Activated naive CD4-positive, alpha-beta T cell treated with anti-CD3 and anti-CD28 coated beads, Interleukin-2, amount 50 U/mL, for 72 hours (primary cell): ENCODE measurements at places on chromosomes 11 and 22. TPM values are rescaled to one million over a fixed set of nuclear protein-coding genes. Genes with fewer than 3 reads are reported as not detected.

The GTSE1 gene
- 56.1 TPM for total RNA-seq

The PRG3 gene
- total RNA-seq = not detected

The MPEG1 gene
- total RNA-seq = not detected

GRCh38 chr11:131924457-131925201 lies 554.2 kb downstream of the NTM start:
- no peak for DNase-seq

DNA sequence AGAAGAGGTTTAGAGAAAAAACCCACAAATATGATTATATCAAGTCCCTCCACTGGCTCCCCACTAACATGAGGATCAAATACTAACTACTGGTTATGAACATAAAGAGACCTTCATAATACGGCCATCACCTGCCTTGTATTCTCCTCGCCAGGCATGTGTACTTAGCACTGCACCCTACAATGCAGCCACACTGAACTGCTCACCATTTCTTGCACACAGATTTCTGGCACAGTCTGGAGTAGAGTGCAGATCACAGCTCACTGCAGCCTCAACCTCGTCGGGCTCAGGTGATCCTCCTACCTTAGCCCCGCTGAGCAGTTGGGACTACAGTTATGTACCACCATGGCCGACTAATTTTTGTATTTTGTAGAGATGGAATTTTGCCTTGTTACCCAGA lies 13.1 kb downstream of the OSBP start:
- DNase-seq = no peak
